Glomerular endothelial cell (primary cell): ENCODE measurements at places on chromosomes 11 and 22. TPM values are rescaled to one million over a fixed set of nuclear protein-coding genes. Genes with fewer than 3 reads are reported as not detected.

GPHA2 gene
- not detected in 2 replicates for total RNA-seq

GUCY1A2 gene
- 1.4 and 2.8 TPM in 2 replicates for total RNA-seq

F2 gene
- total RNA-seq, result 0.19 TPM in 1 of 2 replicates, not detected in the other

WNT11 gene
- not detected in 2 replicates for total RNA-seq

DNA sequence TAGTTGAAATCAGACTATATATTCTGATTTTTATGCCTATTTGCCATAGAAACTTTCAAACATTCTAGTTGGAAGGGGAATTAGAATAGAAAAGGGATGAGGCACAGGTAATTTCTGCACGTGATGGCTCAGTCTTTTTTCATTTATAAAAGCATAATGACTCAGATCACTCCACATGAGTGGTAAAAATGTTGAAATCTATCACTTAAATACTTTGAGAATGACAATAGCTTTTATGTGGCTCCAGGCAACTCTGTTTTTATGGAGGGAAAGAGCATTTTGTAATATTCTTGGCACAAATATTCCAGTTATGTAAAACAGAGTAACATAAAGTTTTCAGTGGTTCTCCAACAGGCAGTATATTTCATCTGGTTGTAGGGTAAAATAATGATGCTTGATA is 5.9 kb upstream of the MMP3 start:
- no peak for DNase-seq

GRCh38 chr11:95339086-95339901 is 108.3 kb upstream of the SESN3 start:
- DNase-seq, result no peak
